HCT116 (cell line): ENCODE measurements at places on chromosomes 1 and 21. TPM values are rescaled to one million over a fixed set of nuclear protein-coding genes. Genes with fewer than 3 reads are reported as not detected.

- no peak for DNase-seq
These were observed 48.6 kb downstream of the CEP350 start for GRCh38 chr1:180003026-180003695.

- DNase-seq: peak; percentile 6
These were observed 890.6 kb downstream of the KCNT2 start for GRCh38 chr1:195717651-195718050.

DNA sequence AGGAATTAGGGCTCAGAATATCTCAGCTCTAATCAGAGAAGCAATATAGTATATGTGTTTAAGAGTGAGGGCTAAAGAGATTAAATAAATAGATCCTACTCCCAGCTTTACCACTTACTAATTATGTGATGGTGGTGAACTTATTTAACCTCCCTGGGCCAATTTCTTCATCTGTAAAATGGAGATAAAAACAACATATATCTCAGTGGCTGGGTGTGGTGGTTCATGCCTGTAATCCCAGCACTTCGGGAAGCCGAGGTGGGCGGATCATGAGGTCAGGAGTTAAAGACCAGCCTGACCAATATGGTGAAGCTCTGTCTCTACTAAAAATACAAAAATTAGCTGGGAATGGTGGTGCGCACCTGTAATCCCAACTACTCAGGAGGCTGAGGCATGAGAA is 135.2 kb downstream of the SLC44A5 start:
- DNase-seq: no peak

DNA sequence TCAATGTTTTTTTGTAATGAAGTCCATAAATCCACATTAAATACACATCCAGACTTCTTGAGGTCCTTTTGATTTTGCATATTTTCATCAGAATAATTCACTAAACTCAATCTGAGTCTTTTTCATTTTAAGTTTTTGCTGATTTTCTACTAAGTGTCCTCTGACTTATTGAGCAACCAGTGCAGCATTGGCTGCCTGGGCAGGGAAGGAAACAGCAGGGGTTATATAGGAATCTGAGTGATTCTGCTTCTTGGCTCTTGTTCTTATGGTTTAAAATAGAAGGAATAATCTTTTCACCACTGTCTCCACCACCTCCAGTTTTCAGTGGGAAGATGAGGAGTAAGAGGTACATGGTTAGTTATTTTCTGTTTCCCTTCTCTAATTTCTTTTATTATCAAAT is 88.4 kb downstream of the ST6GALNAC5 start:
- no peak for DNase-seq

DNA sequence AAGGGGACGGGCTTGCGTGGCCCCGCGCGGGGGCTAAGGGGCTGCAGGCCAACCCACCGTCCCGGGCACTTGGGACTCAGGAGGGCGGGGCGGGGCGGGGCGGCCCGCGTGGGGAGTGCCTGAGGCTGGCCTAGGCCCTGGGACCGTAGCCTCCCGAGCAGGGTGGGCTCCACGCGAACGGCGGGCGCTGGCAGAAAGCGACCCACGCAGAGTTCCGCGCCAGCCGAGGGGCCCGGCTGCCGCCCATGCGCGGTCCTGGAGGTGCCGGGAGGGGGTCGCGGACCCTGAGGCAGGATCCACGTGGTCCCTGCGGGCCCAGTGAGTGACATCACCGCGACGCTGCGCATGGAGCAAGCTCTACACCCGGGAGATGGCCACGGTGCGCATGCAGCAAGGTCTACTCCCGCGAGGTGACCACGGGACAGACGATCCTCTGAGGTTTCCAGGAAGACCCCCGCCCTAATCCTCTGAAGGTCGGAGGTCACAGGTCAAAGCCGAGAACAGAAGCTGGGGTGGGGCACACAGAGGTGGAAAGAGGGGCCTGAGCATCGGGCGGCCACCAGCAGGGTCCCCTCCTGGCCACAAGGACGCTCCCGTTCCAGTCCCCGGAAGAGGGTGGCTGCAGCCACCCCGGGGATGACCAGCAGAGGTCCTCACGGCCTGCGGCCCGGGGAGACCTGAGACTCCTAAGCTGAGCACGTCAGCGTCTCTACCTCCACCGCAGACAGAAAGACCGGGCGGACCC is 13.5 kb upstream of the SLC19A1 start:
- DNase-seq: peak; percentile 88

DNA sequence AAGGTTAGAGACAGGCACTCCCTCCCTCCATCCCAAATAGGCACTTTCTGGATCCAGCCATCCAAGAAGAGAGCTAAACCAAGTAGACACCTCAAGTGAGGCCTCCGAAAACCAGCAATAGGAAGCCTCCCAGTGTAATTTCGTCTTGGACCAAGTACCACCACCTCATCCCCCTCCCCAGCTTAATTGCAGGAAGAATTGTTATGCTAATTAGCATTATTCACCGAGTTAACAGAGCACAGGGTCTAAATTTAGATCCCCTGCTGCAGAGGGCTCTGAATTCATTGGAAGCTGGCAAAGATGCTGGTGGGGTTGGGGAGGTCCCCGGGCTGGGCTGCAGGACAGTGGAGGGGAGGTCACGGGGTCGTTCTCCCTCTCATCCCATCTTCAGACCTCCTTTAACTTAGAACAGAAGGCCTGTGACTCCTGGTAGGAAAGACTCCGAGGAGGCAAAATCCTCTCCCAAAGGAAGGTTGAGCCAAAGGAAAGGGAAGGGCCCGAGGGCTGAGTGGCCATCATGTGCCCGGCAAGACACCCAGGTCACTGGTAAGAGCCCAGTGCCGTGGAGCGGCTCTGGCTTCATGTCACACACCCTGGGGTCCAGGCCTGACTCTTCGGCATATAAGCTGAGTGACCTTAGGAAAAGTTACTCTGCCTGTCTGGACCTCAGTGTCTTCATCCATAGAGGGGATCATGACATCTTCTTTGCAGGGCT is 209.2 kb upstream of the GRIK3 start:
- DNase-seq: no peak

DNA sequence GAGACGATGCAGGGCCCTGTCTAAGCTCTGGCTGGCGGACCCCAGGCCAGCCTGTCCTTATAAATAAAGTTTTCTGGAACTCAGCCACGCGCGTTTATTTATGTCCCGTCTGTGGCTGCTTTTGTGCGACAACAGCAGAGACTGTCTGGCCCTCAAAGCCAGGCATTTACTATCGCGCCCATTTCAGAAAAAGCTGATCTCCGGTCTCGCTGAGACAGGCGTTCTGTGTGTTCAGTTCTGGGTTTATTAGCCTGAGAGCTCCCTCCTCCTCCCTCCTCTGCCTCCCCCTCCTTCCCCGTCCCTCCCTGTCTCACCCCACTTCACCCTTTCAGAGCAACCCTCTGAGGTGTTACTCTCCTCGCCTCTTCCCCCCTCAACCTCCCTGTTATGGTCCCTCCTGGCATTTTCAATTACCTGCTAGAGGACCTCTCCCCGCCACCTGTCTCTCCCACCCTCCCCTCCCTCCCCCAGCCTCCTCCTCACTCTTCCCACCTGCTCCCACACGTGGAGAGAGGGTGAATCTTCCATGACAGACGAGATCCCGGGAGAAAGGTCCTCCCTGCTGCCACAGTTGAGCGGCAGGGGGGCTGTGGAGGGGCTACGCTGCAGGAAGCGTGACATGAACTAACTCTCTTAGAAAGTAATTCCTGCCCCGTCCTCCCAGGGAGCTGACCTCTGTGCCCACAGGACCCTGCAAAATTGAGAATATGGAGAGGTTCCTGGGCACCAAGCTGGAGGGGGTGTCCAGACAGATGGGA is 59.9 kb downstream of the SPSB1 start:
- DNase-seq: no peak

- no peak for DNase-seq
These were observed 868.5 kb downstream of the BRINP3 start for GRCh38 chr1:189609167-189609566.

DNA sequence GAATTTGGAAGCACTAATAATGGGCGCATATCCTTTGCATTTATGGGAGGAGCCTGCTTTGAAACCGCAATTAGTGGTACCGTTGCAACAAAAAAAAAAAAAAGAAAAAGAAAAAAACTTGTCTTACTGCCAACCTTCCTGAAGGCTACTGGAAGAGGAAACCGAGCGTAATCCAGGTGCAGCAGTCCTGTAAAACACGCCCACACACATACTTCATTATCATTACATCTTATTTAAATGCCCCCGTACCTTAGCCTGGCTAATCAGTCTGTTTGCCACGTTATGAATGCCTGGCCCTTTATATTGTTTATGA is 686 bp upstream of the ZNF281 start:
- DNase-seq: peak; percentile 68

The F5 gene
- 0.37 TPM for total RNA-seq

The LENEP gene
- 0.42 TPM for total RNA-seq

The DUSP10 gene
- total RNA-seq: 1.7 TPM

The IL20 gene
- not detected for total RNA-seq
